Fibroblast of pulmonary artery (primary cell): ENCODE measurements at places on chromosomes 7 and 10.
A peak's percentile ranks its signal among the peaks of the same experiment; 100 is the strongest.

DNA sequence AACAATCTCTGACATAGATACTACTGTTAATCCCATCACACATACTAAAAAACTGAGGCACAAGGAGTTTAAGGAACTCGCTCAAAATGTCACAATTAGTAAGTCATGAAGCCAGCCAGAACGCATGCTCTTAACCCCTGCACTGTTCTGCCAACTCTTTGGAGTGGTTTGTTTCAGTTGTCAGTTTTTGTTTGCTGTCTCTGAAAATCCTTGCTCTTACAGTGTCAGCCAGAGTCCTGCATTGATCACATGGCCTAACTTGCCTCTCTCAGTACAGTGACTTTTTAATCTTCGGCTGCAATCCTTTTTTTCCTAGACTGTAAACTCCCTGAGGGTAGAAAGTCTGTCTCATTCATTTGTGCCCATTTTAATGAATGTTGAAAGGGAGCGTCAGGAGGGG, 753.8 kb downstream of the AUTS2 start:
- DNase-seq: no peak

- no peak for DNase-seq
Observed at GRCh38 chr10:1399431-1400100, 337.8 kb downstream of the ADARB2 start.

DNA sequence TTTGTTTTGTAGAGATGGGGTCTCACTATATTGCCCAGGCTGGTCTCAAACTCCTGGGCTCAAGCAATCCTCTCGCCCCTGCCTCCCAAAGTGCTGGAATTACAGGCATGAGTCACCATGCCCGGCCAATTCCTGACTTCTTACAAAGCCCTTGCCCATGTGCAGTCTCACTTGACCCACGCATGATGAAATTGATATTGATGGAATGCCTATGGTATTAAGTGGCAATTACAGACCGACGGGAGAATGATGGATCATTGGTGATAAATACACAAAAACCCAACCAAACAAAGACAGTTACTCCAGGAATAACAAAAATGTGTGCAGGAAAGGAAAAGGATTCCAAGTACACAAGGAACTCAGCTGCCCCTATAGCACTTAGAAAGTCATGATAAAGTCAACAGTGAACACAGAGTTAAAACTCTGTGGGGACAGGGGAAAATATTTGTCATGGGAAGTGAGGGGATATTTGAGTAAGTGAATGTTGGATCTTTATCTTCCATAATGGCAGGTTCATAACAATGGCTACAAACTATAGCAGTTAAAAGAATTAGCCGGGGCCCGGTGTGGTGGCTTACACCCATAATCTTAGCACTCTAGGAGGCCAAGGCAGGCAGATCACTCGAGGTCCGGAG, 21.6 kb downstream of the HIP1 start:
- peak; percentile 48 for DNase-seq

- DNase-seq: no peak
Observed at GRCh38 chr7:143514487-143514886, 36.8 kb downstream of the TAS2R41 start.
